HFF-Myc (cell line): ENCODE measurements at places on chromosomes 7 and 10.

- DNase-seq, result no peak
Measured at GRCh38 chr10:70324339-70324861, 40.6 kb upstream of the NPFFR1 start.

GRCh38 chr10:7813481-7813880 is 4.8 kb upstream of the TAF3 start:
- DNase-seq, result no peak

GRCh38 chr7:41472427-41473125 is 230.3 kb downstream of the INHBA start:
- no peak for DNase-seq

DNA sequence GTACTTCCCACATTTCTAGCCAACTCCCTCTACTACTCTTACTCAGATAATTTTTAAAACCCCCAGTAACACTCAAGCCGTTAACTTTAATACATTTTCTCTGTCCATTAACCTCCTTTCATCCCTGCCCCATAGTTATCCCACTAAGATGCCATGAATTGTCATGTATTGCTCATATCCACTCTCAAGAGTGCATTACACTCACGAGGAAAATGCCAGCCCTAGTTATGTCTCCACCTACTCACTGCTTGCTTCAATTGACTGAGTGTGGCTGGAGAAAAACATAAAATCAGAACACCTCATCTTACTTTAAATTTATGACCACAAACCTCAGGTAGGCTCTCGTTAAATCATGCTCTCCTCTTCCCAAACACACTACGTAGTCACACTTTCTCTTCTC is 324.1 kb upstream of the NPSR1 start:
- DNase-seq, result no peak

DNA sequence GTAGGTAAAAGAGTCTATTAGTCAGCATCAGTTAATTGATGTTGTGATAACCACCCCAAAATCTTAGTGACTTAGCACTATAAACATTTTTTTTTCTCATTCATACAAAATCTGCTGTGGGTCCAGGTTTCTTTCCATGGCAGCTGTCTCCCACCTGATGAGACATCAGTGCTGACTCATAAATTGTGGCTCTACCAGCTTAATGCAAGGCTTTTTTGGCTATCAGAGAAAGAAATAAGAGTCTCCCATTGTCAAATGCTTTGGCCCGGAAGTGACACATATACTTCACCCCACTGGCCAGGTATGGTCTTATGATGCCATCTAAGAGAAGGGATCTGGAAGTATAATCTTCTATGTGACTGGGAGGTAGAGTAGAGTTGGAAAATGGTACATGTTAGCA is 14.5 kb downstream of the DNAJB9 start:
- no peak for DNase-seq

- no peak for DNase-seq
Measured at GRCh38 chr10:11563936-11564335, 47.5 kb downstream of the USP6NL start.

GRCh38 chr10:125370578-125370977 is 210.2 kb upstream of the CTBP2 start:
- DNase-seq, result no peak

DNA sequence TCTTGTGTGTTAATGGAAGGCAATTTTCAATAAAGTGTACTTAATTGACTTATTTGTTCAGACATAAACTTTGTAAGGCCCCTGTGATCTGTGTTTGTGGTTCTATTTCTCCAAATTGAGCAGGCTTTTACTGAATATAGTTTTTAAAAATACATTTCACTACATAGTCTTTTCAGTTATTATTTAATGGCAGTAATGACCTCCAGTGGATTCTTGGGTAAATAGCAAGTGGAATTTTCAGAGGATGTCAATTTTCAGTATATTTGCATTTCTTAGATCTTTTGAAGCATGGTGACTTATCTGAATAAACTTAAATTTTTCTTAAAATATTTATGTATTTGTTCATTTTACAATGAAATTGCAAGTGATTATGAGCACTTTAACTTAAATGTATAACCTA is 203.1 kb upstream of the PCLO start:
- DNase-seq, result no peak

DNA sequence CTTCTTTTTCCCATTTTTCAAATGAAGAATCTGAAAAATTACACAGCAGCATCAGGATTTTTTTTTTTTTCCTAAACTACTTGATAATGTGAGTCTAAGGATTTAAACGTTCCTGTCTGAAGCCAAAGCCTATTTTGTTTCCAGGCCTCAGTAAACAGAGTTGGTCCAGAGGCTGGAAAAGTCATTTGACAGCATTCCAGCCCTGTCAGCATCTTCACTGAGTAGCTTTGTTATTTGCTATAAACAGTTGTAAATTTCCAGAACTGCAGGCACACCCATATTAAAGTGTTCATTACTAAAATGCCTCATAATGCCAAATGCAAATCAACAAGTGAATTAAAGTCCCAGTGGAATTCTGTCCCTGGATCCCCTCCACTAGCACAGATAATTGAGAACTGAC is 35.5 kb upstream of the KMT2E start:
- no peak for DNase-seq

DNA sequence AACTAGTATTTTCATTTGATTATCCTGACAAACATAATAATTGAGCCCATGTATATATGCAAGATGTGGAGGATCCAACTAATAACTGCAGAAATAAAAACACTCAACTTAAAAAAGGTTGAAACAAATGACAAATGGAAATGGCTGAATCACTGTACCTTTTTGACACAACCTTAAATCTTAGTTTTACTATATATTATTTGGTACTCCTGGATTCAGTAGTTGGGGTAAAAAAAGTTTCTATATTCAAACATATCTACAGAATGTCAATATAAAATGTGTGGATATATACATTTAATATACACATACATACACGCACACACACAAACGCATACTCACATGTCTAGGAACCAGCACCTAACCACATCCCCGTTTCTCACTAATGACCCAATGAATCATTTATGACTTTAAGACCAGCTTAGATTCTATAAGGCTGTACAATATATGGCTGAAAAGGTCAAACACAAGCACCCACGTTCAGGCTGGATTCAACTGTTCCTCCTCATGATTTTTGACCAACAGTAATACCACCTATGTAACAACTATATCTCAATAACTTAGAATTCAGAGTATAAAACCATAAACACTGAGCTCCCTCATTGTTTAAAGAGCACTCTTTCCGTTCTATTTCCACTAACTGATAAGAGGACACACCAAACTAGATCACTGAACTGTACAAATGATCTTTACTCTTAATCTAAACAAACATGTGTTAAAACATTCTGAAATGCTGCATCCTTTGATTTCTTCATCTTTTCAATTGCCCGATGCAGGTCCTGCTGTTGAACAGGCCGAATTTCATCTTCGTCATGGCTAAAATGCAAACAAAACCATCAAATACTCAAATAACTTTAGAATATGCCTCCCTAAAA is 63.8 kb downstream of the ATAD1 start:
- no peak for DNase-seq
